Right atrium auricular region (tissue), 2 donors: ENCODE measurements at places on chromosomes 4 and X.

GRCh38 chr4:37802068-37802666, 24.3 kb upstream of the PGM2 start:
- DNase-seq = no peak

DNA sequence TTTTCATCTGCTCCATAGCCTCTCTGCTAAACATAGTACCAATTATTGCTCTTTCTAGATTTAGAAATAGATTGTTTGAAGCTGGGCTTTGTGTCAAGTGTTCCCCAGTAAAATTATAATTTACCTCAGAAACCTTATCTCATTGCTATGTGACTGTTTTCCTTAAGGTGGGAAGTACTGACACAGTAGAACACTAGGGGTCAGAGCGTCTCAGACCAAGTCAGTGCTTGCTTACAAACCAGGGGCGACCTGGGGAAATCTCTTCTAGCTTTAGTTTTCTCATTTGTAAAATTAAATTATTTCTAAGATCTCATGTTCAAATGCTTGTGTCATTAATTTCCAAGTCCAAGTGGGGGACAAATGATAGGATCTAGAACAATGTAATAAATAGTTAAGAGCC, 360.4 kb downstream of the RAPGEF2 start:
- DNase-seq = no peak

DNA sequence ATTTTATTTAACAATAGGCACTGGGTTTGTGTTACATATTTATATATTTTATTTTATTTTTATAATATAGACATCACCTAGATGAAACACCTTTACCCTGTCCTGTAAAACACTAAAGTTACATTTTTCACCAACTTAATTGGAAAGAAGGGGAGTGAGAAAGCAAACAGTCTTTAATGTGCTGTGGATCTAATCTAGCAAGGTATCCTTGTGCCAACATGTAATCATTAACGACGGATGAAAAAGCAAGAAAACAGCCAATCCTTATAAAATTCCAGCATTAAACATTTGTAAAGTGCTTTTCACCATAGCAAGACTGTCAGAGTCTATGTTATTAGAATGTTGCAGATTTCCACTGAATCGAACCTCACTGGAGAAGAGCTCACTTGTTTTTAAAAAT, 92.7 kb downstream of the HHIP start:
- DNase-seq = no peak

GRCh38 chr4:8351931-8352367, 82.4 kb downstream of the HTRA3 start:
- no peak for DNase-seq

- DNase-seq = no peak
Observed at GRCh38 chr4:53098681-53099121, 236.6 kb downstream of the RASL11B start.

DNA sequence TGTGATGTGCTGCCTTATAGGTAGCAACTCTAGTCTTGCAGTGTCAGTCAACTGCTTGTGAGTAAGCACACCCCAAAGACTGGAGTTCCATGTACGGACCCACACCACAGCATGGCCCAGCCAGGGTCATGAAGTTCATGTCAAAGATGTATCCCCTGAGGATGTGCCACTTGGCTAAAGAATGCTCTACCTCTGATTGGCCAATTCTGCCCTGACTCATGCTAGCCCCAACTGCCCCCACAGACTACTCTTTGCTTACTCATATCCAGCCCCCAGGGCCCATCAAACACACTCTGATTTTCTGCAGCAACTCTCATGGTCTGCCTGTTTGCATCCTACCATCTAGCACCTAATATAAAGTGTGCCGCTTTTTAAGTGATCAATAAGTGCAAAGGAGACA, 62.5 kb downstream of the CHRDL1 start:
- DNase-seq = no peak

- no peak for DNase-seq
Observed at GRCh38 chrX:77276742-77277141, 170.4 kb upstream of the FGF16 start.

DNA sequence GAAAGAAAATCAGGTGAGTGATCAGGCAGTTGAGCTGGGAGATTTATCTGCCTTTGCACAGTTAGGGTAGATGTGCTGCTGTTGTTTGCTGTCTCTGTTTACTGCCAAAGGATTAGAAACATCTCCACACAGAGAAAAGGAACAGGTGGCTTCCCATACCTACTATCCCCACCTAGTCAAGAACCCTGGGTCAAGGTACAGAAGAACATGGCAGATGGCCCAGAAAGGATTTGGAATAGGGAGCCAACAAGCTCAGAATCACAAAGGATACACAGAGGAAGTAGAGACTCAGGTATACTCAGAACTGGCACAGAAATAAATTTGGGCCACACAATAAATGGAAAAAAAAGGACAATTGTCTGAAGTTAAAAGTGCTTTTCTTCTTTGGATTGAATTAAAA, 64.3 kb downstream of the TIGD2 start:
- no peak for DNase-seq
